Activated T-cell treated with anti-CD3 and anti-CD28 coated beads for 24 hours (primary cell): ENCODE measurements at places on chromosomes 2 and 18.
A peak's percentile ranks its signal among the peaks of the same experiment; 100 is the strongest.

GRCh38 chr2:235421618-235422017 is 72.2 kb upstream of the AGAP1 start:
- DNase-seq: no peak

GRCh38 chr2:3479430-3480320 is 39.7 kb downstream of the ADI1 start:
- no peak for DNase-seq

DNA sequence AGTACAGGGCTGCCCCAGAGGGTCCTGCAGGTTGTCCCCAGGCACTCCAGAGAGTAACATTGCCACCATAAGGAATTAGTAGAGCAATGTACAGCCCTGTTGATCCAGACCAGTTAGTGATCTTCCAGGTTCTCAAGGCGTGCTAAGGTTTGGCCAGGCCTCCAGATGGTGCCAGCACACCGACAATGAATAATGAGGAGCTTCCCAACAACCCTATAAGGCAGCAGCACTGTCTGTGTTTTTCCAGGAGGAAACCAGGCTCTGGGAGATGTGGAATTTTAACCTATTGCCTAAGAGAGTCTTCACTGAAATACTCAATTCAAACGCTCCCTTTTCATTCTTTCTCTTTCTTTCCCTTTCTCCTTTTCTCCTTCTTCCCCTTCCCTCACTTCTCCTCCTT is 122.1 kb downstream of the MGAT5 start:
- no peak for DNase-seq

GRCh38 chr2:109348671-109349502 is 219.9 kb downstream of the SH3RF3 start:
- DNase-seq: no peak

- no peak for DNase-seq
These were observed 112.8 kb downstream of the PRELID3A start for GRCh38 chr18:12520442-12520992.

- no peak for DNase-seq
These were observed 1171.7 kb upstream of the ZEB2 start for GRCh38 chr2:145691659-145692058.

GRCh38 chr2:204184226-204184625 is 247.7 kb downstream of the ICOS start:
- no peak for DNase-seq

DNA sequence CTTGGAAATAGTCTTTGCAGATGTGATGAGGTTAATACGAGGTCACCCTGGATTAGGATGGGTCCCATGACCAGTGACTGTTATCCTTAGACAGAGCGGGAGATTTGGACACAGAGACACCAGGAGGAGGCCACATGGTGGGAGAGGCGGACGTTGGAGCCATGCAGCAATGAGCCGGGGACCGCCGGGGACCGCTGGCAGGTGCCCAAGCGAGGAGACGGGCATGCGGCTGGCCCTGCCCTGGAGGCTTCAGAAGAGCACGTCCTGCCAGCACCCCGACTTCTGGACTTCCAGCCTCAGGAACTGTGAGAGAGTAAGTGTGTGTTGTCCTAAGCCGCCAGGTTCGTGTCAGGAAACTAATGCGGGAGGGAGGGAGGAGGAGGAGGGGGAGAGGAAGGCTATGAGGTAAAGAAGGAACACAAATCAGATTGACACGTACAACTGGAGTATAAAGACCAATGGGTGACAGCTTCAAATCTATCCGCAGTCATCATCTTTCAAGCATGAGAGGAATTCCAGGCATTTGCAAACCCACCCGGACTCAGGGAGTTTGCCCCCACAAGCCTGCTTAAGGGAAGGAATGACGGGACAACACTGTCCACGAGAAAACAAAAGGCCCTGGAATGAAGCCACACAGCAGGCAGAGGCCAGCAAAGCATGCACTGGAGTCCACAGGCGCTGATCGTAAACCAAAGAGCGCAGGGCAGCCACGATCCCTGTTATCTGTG is 11.6 kb upstream of the BOK start:
- DNase-seq: no peak

DNA sequence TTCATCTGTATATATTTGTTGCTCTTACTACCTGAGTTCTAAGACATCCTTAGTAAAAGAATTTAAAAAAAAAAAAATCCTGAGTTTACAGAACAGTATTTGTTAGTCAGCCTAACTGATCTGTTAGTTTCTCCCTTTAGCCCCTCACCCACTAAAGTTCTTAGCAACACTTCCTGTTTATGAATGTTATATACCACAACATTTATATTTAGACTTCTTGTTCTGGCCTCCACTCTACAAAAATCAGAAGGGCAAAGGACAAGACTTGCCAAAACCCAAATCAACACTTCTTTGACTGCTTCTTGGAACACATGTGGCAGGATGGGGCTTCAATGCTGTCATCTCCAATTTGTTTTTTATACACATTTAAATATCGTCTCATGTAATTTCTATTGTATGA is 71.1 kb downstream of the MGAT5 start:
- no peak for DNase-seq

GRCh38 chr2:86226070-86226469 is 26.8 kb downstream of the MRPL35 start:
- no peak for DNase-seq

DNA sequence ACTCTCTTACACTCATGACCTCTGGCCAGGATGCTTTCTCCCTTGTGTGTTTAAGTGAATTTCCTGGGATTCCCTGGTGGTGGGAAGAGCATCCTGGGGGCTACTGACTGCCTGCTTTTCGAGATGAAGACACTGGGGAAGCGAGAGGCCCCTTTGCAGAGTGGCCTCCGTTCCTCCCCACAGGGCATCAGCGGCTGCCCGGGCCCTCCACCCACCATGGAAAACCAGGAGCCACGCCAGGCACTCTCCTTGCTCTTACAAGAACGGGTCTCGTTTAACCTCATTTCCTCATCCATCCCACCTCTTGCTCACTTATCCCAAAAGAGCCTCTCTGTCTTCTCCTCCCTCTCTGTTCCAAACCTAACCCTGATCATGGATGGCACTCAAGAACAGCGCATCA is 17.8 kb downstream of the CHST10 start:
- no peak for DNase-seq

GRCh38 chr2:142734770-142735169 is 142.7 kb upstream of the KYNU start:
- no peak for DNase-seq

DNA sequence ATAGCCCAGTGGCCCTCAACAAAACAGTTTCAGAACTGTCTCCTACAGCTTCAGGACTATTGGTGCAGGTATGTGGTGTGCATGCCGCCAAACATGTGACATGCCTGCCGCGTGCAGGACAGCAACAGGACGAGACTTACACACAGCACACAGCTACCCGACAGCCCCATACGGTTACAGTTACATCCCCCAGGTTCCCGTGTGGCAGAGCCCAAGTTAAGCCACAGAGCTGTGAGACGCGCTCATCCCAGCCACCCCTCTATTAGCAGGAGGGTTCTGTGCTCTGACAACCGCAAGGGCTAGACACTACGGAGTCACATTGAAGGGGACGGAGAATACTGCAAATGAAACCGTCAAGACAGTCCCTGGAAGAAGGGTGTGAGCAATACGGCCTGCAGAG is 16.4 kb upstream of the TUBB6 start:
- no peak for DNase-seq

- peak; percentile 4 for DNase-seq
These were observed 425 bp downstream of the ASB3 start for GRCh38 chr2:53786352-53786704.

GRCh38 chr2:71223767-71224333 is 3.1 kb downstream of the PAIP2B start:
- no peak for DNase-seq

GRCh38 chr18:35983818-35984217 is 11.3 kb downstream of the RMP24 start:
- no peak for DNase-seq

- DNase-seq: no peak
These were observed 83.2 kb downstream of the TCF4 start for GRCh38 chr18:55504808-55505207.

DNA sequence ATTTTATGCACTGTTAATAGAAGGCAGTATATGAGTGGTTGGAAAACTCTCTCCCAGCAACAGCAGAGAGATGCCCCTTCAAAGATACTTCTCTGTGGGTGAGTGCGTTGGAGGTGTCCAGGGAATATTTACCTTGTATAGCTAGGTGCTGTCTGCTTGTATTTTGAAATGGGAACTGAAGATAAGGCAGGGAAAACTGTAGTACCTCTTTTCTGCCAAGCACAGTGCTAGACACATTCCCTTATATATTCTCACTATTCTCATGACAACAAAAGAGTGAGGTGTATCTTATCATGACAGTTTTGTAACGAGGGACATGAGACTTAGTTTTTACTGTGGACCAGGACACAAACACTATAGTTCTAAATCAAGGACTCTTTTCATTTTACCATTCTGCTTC is 2.1 kb downstream of the TTC39C start:
- no peak for DNase-seq

DNA sequence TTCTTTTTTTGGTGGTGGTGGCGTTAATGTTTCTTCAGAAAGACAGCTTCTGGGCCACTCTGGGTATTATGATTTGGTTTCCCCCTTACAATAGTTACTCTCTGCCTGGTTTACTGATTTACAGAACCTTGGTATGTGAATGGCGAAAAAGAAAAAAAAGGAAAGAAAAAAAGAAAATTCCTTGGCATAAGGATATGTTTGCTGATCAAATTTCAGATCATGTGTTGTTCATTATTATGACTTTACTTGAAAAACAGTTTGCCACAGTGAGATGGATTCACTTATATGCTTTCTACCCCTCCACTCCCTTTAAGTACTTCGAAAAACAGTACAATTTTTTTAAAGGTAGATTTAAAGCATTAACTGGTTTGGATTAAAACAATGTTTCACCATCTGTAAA is 21.0 kb downstream of the BCL11A start:
- DNase-seq: no peak

DNA sequence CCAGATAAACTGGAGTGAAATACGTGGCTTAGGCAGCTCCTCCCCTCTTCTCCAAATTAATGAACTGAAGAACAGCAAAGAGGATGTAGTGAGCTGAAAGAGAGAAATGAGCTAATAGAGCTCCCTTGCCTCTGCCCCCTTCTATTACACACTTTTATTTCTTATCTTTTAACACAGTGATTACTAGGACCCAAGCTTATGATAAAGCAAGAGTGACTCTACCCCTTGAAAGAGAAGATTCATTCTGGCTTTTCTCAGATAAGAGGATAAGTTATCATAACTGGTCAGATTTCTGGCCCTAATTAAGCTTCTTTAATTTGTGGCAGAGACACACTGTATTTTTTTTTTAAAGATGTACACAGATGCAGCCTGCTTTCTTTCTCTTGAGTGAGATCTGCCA is 102.2 kb downstream of the MSTN start:
- DNase-seq: no peak

DNA sequence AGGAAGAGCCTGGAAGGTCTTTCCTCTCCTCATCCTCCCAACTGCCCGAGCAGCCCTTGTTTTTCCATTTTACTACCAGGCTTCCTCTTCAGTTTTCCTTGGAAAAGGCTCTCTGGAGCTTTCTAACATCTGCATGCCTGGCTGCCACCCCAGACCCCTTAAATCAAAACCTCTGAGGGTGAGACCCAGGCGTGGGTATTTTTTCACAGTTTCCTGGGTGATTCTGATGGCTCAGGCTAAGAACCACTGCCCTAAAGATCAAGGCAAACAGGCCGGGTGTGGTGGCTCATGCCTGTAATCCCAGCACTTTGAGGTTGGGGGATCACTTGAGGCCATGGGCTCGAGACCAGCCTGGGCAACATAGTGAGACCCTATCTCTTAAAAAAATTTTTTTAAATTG is 35.4 kb downstream of the EMILIN2 start:
- DNase-seq: no peak

- no peak for DNase-seq
These were observed 5.2 kb downstream of the PNKD start for GRCh38 chr2:218275371-218276072.

DNA sequence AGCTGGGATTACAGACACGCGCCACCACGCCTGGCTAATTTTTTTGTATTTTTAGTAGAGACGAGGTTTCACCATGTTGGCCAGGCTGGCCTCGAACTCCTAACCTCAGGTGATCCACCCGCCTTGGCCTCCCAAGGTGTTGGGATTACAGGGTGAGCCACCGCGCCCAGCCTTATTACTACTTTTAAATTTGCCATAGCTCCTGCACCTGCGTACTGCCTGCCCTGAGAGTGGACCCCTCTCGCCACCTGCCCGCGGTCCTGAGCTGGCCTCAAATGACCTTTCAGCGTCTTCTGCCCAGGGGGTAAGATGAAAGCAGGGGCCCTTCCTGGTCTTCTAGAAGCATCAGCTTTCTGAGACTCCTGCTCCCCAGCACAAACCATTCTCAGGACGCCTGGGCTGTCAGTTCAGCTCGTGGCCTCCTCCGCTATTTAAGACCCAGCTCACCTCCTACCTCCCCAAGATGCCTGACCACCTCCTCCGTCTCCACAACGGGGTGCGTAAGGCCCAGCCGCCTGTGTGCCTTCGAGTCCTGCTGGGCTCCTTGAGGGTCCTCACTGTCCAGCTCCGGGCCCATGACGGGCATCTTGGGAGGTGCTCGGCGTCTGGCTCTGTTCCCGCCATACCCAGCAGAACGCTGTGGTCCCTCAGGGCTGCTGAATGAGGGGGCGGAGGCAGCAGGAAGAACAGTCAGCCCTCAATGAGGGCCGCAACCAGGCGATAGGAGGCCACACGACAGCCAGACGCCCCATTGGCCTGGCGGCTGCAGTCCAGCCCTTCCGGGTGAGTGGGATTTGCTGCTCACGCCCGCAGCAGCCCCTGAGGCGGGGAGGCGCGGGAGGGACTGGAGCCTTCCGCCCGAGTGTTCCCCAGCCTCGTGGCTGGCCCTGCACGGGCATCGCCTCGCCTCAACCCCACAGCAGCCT is 266.6 kb downstream of the TFCP2L1 start:
- no peak for DNase-seq

GRCh38 chr2:238369591-238370040 is 49.3 kb downstream of the TRAF3IP1 start:
- no peak for DNase-seq

DNA sequence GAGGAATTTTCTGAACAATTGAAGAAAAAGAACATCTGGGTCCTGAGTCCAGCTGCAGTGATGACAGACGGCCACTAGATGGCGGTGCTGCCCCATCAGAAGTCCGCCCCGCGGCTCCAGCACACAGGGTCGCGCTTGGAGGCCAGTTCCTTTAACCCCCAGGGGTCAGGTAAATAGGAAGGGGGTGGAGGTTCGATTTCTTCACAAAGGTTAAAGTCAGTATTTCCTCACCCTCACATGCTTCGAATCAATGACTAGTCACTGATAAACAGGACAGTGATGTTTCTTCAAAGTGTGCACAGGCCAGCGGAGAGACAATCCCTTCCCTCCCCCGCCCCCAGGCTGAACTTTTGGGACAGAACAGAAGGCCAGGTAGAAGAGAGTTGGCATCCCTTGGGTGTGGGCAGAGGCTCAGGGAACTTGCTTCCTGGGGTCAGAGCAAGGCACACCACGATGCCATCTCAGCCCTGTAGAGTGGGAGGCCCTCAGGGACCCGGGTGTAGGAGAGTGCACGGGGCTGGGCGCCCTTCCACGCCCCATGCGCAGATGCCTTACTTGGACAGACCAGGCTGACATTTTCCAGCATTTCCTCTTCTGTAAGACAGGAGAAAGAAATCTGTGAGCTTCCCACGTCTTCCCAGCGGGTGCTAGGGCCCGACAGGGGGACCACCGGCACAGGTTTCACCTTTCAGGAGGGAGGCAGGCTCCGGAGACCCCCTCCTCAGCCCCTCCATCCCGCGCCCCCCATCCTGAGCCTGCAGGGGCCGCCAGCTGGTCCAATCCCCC is 722 bp downstream of the APOB start:
- peak; percentile 39 for DNase-seq
